ENCODE measurements at places on chromosomes 16 and 17. TPM values are rescaled to one million over a fixed set of nuclear protein-coding genes. Genes with fewer than 3 reads are reported as not detected.
A peak's percentile ranks its signal among the peaks of the same experiment; 100 is the strongest.

DNA sequence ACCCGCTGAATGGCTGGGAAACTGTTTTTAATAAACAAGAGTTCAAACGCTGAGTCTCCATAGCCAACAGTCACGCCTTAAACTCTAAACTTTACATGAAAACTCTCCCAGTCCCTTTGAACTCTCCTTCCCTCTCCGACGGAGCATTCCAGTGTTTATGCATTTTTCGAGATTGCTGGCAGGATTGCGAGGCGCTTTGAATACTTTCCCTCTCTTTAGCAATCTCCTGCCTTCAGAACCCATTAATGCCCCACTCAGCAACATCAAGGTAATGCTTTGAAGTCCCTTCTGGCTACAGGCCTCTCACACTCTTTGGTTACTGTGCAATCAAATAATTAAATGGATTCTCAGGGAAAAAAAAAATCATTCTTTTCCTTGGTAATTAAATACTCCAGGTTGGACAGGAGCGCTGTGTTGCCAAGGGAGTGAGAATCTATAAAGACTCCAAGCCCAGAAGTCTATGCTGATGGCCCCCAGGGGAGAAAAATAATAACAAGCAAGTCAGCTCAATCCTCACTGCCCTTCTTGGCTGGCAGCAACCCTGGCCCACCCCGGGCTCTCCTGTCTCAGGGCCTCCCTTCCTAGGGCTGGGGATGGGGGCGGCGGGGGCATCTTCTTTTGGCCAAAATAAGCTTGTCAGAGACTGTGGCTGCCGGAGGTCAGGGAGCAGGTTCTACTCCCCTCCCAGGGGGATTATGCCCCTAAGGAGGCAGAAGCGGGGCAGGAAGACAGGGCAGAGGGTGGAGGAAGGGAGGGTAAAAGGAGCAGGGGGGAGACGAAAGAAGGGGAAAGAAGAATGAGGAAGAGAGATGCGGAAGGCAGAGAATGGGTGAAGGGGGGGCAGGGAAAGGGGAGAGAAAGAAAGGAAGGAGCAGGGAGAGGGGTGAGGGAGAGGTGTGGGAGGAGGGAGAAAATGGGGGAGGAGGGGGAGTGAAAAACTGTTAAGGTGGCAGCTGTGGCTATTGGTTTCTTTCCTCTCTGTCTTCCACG is 45.2 kb downstream of the AXIN2 start:
- DNase-seq: no peak

GRCh38 chr16:51752438-51752995 is 601.4 kb upstream of the SALL1 start:
- DNase-seq: no peak

GRCh38 chr17:32127158-32127897 is 15.0 kb upstream of the RHOT1 start:
- peak; percentile 97 for DNase-seq

DNA sequence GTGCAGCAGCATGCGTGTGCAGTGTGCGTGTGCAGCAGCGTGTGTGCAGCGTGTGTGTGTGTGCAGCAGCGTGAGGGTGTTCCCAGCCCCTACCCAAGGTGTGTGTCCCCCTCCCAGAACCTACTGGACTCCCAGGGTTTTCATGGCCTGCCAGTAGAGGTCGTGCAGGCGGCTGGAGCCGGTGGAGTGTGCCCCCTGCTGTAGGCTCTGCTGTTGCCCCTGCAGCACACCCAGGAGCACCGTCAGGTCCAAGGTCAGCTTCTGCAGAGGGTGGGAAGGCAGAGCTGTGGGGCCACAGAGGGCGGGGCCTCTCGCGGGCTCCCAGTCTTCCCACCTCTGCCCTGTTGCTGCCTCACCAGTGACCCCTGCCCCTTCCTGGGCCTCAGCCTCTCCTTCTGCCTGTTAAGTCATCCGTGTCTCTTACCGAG is 14.9 kb downstream of the MYBBP1A start:
- DNase-seq: no peak

- no peak for DNase-seq
Measured at GRCh38 chr17:80119271-80119791, 17.9 kb downstream of the GAA start.

DNA sequence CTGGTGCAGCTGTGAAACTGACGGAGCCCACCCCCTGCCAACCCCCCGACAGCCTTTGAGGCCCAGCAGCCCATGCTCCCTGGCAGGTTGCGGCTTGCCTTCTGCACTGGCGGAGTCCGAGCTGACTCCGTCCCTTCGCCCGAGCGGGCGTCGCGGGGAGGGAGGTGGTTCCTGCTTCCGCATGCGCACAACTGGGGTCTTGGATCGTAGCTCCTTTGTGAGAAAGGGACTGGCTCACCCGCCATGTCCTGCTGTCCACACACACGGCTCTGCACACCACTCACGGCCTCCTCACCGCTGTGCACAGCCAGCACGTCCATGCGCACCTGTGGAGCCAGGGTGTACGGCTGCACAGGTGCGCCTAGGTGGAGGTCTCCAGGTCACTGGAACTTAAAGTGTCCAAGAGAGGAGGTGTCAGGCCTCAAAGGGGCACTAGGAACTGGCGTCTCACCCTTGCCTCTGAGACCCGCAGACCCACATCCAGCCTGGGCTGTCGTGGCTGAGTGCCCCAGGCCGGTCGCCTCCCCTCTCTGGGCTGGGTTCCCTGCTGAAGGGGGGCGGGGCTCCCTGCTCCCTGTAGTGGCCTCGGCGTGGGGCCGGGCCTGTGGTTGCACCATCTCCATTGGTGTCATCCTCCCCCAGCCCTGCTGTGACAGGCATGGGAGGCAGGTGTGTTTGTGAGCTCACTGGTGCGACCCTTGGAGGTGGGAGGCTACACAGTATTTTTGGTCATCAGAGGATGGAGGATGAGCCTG is 45.3 kb downstream of the JPH3 start:
- no peak for DNase-seq

SLC13A5 gene
- not detected for total RNA-seq

- no peak for DNase-seq
Measured at GRCh38 chr17:36641331-36641876, 40.0 kb downstream of the MRM1 start.

- no peak for DNase-seq
Measured at GRCh38 chr17:55056526-55056925, 88.0 kb downstream of the STXBP4 start.

PIRT gene
- total RNA-seq: not detected

ANKRD40CL gene
- not detected for total RNA-seq

GRCh38 chr17:74972107-74972972 is at the start of gene HID1:
TSS of gene HID1 (minus strand) at chr17:74972759. CDS start at chr17:74972656, 103 bp downstream.
- peak; percentile 91 for DNase-seq

- no peak for DNase-seq
Measured at GRCh38 chr16:68401871-68402747, 46.2 kb downstream of the SMPD3 start.

- DNase-seq: no peak
Measured at GRCh38 chr17:68592009-68592408, 9.2 kb downstream of the FAM20A start.

- DNase-seq: no peak
Measured at GRCh38 chr17:72839131-72839725, 253.3 kb downstream of the SLC39A11 start.

TBC1D3D gene
- total RNA-seq: not detected

PRRT2 gene
- total RNA-seq: 1.6 TPM
